HCEC 1CT (cell line): ENCODE measurements at places on chromosomes 7 and 10.

DNA sequence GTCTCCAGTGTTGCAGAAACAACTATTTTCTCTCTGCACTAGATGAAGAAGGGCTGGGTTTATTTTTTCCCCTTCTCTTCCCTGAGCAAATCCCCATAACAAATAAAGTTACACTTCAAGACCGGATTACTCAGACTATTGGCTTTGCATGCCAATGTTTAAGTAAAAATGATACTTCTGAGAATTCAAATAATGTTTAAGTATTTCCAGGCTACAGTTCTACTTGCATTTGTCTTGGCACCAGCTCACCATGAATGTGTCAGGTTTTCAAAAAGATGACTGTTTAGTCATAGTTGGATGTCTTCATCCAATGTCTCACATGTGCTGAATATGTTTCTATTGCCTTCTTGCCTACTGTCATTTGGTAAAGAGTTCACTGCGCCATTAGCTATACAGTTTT is 912.6 kb downstream of the GATA3 start:
- DNase-seq, result peak; percentile 32

DNA sequence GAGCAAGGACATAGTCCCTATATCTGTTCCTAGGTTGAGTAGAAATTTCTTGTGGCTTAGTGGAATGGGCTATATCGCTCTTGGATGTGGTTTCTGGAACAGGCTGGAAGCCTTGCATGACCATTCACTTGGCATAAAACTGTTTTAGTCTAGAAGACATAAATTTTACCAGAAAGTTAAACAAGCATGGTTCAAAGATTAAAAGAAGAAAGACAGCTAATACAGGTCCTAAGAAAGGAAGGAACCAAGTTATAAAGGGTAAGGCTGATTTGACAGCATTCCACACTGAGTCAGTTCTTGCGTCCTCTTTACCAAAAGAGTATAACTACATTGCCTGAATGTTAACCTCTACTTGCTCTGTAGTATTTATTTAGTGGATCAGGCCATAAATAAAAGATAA is 724.2 kb downstream of the SORCS1 start:
- DNase-seq, result no peak

DNA sequence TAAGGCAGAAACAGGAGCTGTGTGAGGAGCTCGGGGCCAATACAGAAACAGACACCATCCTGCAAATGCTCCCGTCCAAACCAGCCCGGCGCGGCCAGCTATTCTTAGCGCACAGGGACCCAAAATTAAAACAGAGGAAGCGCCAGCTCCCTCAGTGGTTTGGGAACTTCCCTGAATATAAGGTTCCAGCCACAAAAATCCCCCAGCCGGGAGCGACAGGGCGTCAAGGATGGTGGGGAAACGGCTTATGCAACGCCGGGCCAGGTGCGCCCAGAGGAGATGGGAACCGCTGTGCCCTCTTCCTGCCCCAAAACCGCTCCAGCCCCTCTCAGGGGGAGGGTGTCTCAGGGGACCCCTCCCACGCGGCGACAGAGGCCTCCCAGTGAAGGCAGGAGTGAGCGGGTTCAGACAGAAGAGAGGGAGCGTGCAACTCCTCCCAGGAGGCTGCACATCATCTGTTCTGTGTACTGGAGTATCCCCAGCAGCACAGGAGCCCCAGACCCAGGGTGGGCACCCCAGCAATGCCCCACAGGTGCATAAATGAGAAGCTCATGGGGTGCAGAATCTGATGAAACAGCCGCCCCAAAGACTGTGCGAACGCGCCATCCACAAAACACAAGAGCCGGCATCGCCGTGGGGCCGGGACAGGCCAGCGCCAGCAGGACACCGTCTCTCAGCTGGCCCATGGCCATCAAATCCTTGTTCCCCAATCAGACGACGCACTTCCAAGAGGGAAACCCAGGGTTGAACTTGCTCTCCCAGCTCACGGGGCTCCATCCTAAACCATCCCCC is 73.9 kb upstream of the PDGFA start:
- DNase-seq, result no peak

DNA sequence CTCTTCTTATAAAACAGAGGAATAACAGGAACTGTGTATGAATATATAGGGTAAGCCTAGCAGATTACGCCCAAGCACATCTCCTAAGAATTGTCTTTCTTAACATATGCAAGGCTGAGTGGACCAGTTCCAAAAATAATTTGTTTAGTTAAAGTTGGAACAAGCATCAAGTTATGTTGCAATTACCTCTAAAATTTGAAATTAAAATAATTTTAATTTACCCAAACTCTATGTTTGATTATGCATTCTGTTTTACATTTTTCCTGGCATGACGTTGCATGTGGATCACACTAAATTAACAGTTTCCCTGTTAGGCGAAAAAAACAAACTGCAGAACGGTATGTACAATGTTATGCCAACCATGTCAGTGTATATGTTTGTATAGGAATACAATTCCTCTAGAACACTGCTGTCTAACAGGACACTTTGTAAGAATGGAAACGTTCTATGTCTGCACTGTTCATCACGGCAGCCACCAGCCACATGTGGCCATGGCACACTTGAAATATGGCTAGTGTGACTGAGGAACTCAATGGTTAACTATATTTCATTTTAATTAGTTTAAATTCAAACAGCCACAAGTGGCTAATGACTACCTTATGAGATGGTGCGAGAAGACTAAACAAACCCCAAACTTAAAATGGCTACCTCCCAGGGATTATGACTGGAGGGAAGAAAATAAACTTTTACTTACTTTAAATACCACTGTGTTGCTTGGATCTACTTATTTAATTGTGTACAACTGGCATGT is 281.1 kb upstream of the KLF14 start:
- DNase-seq, result no peak

DNA sequence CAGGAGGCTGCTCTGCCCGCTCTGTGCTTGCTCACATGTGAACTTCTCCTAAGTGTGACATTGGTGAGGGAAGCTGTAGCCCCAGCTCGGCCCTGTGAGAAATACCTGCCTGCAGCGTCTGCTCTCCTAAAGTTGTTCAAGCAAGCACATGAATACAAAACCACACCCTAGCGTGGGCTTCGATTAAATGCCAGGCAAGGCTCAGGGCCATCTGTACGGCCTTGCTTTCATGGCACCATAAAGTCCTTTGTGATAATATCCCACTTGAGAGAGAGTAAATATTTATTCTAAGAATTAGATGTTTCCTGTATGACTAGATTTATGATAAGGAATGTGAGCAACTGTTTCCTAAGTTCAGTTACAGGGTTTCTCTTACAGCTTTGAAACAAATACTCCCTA is 262.8 kb upstream of the KLF14 start:
- DNase-seq, result peak; percentile 65

- no peak for DNase-seq
These were observed 1052.6 kb downstream of the REEP3 start for GRCh38 chr10:64573623-64574325.

DNA sequence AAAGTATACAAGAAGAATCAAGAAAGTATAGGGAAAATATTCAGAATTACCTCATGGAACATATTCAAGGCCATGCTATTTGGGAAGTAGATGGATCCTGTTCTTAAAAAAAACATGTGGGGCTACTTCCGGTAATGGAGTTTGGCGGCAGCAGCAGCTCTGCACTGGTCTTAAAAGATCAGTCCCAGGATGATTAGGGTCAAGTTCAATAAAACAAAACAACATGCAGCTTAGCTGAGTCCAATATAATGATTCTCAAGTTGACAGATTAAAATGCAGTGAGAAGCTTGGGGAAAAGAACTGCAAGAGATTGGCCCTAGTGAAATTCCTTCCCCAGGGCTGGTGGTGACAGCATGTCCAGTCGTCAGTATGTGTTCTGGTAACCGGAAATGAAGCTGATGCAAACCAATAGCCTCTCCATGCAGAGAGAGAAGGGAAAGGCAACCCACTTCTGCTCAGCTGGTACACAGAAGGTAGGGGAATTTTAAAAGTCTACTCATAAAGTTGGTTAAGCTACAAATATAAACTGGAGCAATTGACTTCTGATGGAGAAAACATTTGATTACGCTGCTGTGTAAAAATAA is 305.1 kb upstream of the IMMP2L start:
- no peak for DNase-seq

DNA sequence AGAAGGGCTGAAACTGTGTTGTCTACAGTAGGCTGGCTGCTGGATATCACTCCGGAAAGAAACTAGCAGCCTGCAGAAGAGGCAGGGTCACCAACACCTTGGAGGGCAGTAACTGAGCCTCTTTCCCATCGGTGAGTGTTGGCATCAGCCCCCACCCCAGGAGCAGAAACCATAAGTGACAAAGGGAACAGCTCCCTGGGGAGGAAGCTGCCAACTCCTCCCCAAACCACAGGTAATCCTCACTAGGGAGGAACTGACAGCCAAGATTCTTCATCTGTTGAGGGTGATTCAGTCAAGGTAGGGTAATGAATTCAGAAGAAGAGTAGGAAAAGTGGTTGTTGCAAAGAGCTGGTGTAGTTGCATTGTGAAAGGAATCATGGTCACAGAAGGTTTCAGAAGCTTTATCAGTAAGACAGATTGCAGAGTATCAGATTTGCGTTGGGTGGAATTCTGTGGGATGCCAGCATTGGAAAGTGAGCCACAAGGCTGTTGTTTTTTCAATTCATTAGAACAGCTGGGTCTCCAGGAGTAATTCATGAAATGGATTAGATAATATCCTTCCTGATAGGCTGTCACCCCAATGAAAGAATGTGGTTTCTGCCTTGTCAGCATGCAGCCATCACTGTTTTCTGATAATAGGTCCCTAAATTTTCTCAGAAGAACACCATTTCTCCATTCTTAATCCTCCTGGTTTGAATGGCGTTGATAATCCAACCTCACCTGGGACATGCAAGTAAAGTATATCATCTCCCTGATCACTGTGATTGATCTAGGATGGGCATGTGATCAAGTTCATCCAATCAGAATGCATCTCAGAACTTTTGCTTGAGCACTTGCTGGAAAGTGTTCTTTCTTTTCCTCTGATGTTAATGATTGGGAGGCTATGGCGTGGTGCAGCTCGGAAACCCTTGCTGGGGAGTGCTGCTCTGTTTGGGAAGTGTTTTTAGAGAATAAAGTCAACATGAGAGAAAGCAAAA is 75.0 kb upstream of the CTBP2 start:
- DNase-seq, result no peak

DNA sequence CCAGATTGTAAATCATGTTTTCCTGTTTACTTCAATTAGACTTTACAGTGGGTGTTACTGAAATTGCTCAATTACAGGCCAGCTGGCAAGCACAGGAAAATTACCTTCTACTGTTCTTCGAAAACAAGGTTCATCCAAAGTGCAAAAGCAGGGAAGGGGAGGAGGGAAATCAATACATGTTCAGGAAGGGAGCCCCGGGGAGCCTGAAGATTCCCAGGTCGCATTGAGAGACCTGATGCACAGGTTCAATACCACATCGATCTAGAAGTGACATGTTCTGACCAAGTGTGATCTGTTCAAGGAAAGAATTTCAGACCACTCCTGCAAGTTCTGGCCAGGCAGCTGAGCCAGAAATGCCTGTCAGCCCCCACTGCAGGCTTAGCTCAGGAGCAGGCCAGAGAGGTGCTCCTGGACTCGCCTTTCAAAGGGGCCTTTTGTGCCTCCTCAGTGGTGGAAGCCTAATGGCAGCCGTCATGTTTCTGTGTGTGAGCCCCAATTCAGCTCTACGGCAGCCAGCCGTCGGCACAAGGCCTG is 35.9 kb downstream of the FAM53B start:
- DNase-seq, result no peak

DNA sequence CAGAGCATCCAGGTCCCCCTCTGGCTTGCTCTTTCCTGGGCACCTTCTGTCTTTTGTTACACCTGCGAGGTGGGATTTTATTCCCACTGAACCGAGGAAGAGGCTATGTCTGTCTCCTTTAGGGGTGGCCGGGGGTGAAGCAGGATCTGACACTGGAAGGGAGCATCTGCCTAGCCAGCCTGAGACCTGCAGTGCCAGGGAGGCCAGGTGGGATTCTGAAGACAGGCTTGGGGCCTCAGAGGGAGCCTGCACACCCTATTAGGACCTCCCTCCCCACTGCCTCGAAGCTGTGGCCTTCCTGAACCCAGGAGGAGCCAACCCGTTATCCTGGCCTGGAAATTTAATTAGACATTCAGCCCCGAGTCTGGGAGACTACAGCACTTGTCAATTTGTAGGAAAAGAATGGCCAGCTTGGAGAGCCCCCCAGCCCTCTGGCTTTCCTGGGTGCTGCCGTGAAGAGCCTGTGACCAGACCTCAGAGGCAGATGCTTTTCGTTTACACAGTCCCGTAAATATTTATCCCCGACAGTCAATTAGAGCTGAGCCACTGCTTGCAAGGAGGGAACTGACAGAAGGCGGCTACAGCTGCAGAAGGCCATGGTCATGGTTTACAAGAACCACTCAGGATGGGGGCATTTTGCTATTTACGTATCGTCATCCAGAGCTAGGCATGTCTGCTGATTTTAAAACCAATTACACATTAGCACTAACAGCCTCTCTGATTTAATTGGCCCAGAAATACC is 19.7 kb downstream of the CHAT start:
- no peak for DNase-seq

GRCh38 chr10:132551808-132552130 is 14.2 kb downstream of the INPP5A start:
- DNase-seq, result no peak

DNA sequence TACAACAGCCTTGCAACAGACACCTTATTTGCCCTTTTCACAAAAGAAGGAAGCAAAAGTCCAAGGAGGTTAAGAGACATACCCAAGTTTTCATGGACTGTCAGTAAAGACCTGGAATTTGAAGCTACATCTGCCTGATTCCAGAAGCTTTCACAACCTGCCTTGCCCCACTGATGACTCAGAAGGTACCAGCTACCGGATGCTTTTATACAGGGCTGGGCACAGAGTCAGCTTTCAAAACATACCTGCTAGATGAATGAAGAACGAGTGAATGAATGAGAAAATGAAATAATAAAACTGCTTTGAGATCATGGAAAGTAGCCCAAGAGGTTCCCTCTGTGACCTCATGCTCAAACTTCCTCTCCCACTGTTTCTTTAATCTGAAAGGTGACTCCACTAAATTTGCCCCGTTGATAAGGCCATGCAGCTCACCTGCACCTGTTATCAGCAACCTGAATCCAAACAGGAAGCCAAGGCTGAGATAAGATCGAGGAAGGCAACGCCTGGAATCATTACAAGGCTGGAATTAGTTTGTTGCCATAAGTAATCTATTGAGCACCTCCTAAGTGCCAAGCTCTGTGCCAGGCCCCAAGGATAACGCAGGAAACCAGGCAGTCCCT is 151.5 kb downstream of the WDR11 start:
- no peak for DNase-seq

GRCh38 chr10:129032372-129033313 is 434.4 kb upstream of the MGMT start:
- DNase-seq, result no peak

DNA sequence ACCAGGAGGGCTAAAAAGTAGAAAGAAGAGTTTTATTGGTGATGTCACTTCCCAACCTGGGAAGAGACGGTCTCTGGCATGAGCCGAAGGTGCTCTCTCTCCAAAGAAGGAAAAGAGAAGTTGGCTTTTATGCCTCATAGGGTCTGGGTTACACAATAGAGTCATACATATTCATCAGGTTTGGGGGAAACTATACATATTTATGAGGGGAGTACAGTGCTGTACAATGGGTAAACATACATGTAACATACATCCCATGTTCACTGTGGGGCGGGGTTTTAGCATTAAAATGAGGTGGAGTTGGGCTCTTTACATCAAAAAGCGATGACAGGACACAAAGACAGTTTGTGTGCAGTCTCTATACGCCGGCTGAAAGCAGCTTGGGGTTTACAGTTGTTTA is 701.7 kb downstream of the TYW1 start:
- no peak for DNase-seq

- no peak for DNase-seq
These were observed 97.8 kb downstream of the CDK14 start for GRCh38 chr7:90693939-90694338.

GRCh38 chr7:57821438-57822382 is 371.7 kb downstream of the ZNF716 start:
- no peak for DNase-seq
